Suprapubic skin (tissue), 4 donors: ENCODE measurements at places on chromosomes 16 and 17. TPM values are rescaled to one million over a fixed set of nuclear protein-coding genes. Genes with fewer than 3 reads are reported as not detected.

Gene KRT33B
- 10.7 TPM for total RNA-seq

Gene TPSD1
- total RNA-seq, result 0.83 TPM

GRCh38 chr17:19260958-19261357 lies 23.8 kb downstream of the EPN2 start:
- no peak for DNase-seq

GRCh38 chr16:87474566-87474996 lies 18.2 kb downstream of the ZCCHC14 start:
- no peak for DNase-seq

DNA sequence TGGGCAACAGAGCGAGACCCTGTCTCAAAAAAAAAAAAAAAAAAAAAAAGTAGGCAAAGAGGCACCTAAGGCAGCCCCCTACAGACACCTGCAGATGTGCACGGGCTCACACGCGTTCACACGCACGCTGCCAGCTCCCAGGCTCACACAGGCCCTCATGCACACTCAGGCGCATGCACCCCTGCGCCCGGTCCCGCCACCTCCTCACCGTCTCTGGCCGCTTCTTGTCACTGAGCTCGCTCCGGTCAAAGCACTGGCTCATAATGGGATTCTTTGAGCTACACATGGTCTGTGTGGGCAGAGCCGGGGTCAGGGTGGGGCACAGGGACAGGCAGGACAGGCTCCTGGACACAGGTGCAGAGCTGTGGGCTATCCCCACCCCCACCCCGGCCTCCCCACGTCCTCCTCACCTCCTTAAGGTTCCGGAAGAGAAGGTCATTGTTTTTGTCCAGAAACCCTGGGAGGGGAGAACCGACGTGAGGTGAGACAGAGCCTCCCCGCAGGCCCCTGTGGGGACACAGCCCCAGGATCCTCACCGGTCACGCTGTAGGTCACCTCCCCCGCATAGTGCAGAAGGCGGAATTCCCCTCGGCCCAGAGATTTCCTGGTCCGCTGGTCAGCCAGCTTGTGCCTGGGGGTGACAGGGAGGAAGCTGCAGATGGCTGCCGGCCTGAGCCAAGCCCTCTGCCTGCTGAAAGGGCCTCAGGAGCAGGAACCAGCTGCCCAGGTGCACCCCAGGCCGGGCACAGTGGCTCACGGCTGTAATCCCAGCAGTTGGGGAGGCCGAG lies 17.9 kb downstream of the MYO1C start:
- no peak for DNase-seq

DNA sequence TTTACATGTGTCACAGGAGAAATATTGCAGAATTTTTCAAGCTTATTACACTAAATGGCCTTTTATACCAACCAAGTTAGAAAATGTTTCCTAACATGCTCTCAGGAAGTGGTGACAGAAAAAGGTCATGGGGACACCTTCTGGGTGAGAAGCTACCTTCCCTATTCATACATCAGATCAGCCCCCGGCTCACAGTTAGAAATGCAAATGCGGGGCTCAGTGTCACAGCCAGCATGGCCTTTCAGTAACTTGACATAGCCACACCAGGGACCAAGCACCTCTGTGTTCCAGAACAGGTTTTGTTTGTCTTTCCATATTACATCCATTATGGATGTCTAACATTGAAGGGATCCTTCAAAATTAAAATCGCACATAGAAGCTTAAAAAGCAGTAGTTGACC lies 59.5 kb downstream of the CHD9NB start:
- no peak for DNase-seq

Gene CCL18
- total RNA-seq, result not detected

Gene JPH3
- not detected for total RNA-seq

DNA sequence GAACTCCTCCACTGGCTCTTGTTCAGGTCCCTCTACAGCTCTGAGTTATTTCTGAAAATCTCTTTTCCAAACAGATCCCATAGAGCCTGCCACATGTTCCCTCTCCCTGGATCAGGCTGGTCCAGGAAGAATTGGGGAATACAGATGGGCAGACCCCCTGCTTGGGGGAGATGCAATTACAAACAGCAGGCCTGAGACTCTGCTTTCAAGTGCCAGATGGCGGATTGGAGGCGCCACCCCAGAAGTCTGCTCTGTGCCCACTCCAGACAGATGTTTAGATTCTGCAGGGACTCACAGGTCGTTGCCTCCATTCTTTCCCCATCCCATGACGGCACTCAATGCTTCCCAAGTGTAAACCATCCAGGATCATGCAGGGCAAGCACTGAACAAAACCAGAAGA lies 316.6 kb downstream of the SLC39A11 start:
- DNase-seq, result no peak

Gene ARHGDIG
- total RNA-seq, result not detected

Gene MYLK3
- not detected for total RNA-seq

Gene CA5A
- not detected for total RNA-seq

Gene ZMYND15
- 0.40 TPM for total RNA-seq

DNA sequence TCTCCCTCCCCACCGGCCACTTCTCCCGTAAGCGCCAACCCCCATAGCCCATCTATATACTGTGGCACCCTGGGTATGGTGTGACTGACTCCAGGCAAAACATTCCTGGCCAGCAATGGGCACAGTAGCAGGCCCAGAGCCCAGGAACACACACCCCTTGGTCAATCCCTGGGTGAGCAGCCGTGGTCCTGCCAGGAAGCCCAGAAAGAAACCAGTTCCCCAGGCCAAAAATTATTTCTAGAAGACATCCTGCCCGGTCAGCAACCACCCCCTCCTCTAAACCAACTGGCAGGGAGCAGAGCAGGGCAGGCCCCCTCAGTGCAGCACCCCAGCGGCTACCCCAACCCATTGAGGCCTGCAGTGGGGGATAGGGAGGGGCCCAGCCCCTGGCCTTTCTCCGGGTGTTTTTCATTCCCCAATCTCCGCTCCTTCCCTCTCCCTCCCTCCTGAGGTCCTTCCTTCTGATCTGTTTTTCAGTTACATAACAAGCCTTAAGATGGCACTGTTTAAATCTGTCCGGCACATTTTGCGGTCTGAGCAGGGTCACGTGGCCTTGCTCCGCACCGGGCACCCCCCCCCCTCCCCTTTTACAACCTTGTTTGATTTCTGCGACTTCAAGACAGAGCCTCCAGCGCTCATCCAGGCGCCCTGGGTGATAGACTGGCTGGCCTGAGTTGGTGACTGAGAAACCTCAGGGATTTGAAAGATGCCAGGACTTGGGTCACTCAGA lies 2.0 kb downstream of the NPTX1 start:
- DNase-seq, result no peak
